Epithelial cell of alveolus of lung (primary cell): ENCODE measurements at places on chromosomes 2 and 18. TPM values are rescaled to one million over a fixed set of nuclear protein-coding genes. Genes with fewer than 3 reads are reported as not detected.

RAB27B gene
- total RNA-seq, result 0.08 and 7.5 TPM in 2 replicates

PRSS56 gene
- total RNA-seq, result 0.48 TPM in 1 of 2 replicates, not detected in the other

RAB6C gene
- total RNA-seq, result under 0.01 TPM in 1 of 2 replicates, not detected in the other

FAP gene
- total RNA-seq, result 15.5 and 118 TPM in 2 replicates

FAM237A gene
- not detected in 2 replicates for total RNA-seq

KRTCAP3 gene
- total RNA-seq, result 2.7 TPM in 1 of 2 replicates, not detected in the other
